Lower leg skin (tissue), 4 donors: ENCODE measurements at places on chromosomes 2 and 18. TPM values are rescaled to one million over a fixed set of nuclear protein-coding genes. Genes with fewer than 3 reads are reported as not detected.

The PSMA8 gene
- not detected for total RNA-seq

The PLB1 gene
- 10.3 TPM for total RNA-seq

The SCN7A gene
- total RNA-seq = 3.6 TPM

The GCKR gene
- total RNA-seq = not detected

The CNTNAP5 gene
- total RNA-seq = not detected

The KIAA2012 gene
- total RNA-seq = not detected

The GPR39 gene
- 1.9 TPM for total RNA-seq

The CFC1 gene
- not detected for total RNA-seq

The TRABD2A gene
- 2.1 TPM for total RNA-seq

GRCh38 chr2:239225371-239225851, 175.4 kb downstream of the HDAC4 start:
- DNase-seq = peak; percentile 82

- no peak for DNase-seq
Observed at GRCh38 chr2:217954051-217954450, 48.7 kb downstream of the TNS1 start.

DNA sequence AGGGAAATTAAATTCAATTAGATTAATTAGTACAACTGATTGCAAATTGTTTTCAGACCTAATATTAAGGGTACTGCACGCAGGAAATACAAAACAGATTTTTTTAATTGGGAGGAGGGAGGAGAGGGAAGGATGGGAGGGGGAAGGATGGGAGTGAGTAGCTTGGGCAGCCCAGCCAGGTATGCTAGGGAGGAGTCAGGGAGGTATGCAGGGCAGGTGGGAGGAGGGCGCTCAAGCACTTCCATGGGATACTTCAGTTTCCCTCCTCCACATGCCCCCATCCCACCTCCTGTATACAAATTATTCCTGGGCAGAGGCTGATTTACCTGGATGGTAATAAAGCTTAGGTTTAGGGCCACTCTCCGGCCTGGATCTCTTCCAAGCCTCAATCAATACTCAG, 76.6 kb upstream of the CAPN13 start:
- no peak for DNase-seq

- no peak for DNase-seq
Observed at GRCh38 chr2:10164601-10165000, 42.1 kb downstream of the RRM2 start.

DNA sequence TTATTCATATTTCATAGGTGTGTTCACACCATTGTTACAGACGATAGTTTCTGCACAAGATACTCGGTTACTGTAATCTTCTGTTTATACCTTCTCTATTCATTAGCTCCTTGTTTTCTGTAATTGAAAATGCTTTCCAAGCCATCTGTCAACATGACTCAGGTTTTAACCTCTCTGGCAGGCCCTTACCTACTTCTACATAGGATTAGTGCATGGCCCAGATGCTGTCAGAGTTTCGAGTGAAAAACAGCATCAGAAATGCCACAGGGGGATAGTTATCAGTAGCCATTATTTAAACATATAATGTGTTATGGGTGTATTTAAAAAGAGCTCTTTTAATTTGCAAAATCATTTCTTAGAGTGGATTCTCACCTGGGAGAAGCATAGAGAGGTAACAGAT, 596.4 kb downstream of the FBXO15 start:
- DNase-seq = no peak

- no peak for DNase-seq
Observed at GRCh38 chr18:55486936-55487335, 101.1 kb downstream of the TCF4 start.

DNA sequence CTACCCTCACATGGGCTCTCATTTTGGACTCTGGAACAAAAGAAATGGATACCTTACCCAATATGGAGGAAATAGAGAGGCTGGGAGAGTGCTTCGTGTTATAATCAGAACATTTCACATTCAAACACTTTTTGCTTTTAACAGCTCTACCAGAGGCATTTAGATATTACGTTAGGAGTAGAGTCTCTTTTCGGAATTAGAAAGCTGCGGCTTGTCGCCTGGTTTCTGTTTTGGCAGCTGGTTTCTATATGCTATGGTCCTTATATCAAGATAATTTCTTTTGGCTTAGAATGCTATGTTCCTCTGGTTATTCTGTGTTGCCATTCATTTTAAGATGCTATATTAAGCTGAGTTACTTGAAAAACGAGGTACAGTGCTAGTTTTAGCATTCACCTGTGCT, 392.8 kb upstream of the GALNT5 start:
- DNase-seq = no peak

DNA sequence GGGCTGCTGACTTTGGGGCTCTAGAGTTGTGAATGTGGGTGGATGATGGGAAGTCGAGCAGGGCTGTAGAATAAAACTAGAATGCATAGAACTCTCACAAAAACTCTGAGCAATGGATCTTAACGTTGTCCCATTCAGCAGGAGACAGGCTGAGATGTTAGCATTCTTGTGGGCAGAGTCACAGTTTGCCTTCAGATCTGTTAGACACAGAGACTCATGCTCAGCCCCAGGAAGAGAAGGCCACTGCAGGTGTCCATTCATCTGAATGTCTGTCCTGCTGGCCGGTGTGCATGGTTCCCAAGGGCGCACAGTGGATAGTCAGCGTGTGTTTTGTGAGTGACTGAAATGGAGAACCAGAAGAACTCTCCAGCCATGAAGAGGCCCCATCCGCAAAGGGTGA, 111.3 kb downstream of the TSN start:
- DNase-seq = no peak

GRCh38 chr2:132468821-132469675, 52.4 kb downstream of the GPR39 start:
- DNase-seq = no peak

DNA sequence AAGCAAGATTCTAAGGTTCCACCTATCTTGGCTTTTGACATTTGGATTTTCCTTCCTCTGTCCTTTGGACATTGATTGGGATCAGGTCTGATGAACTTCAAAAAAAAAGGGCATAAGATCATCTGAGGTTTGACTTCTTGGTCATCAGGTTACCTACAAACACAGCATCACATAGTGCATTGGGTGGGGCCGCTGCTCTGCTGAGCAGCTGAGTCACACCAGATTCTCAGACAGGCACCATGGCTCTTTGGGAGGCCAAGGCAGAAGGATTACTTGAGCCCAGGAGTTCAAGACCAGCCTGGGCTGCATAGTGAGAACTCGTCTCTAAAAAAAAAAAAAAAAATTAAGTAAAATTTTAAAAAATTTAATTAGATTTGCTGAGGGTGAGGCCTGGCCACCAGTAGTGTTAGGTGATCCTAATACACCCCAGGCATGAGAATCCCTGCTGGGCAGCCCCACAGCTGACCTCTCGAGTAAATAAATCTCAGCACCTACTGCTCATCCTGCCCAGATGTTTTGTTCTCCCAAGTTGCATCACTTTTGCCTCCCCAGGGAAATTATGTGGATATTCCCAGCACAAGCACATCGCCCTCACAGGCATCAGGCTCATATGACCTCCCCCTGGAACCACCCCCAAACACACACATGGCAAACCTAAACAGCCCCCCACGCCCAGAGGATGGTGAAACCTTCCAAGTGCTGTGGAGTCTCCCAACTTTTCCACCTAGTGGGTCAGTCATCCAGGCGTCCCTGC, 5.3 kb downstream of the MLPH start:
- DNase-seq = no peak

- no peak for DNase-seq
Observed at GRCh38 chr2:64720535-64721319, 67.0 kb upstream of the SERTAD2 start.

DNA sequence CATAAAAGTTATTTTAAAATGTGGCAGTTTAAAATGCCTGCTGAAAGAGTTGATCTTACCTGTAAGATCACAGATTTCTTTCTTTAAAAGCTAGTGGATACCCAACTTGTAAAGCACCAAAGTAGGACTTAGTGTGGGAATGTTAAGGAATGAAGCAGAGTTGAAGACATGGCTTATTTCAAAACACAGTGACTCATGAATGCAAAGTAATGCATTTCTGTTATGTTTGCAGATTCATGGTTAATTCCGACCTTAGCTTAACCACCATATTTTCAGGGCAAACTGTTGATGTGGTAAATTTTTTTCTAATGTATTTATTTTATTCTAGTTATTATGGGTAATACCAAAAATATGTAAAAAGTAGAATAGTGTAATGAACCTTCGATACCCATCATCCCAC, 206.8 kb upstream of the FOSL2 start:
- no peak for DNase-seq

DNA sequence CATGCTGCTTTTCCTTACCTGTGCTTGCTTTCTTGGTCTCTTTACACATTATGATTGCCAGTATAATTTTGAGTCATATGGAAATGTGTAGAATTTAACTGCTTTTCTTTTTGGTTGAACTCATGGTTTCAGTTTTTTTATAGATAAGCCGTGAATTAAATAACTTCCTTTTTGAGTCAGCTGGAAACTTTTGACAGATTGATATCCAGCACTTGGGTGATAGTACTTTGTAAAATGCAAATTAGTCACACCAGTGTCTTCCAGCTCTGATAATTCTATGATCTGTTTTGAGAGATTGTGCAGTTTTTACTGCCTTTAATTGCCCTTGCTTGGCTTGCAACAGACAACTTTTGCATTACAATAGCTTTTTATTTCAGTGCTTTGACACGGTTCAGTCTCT, 86.4 kb downstream of the NCOA1 start:
- DNase-seq = no peak

- no peak for DNase-seq
Observed at GRCh38 chr18:26462355-26462754, 86.0 kb downstream of the KCTD1 start.

DNA sequence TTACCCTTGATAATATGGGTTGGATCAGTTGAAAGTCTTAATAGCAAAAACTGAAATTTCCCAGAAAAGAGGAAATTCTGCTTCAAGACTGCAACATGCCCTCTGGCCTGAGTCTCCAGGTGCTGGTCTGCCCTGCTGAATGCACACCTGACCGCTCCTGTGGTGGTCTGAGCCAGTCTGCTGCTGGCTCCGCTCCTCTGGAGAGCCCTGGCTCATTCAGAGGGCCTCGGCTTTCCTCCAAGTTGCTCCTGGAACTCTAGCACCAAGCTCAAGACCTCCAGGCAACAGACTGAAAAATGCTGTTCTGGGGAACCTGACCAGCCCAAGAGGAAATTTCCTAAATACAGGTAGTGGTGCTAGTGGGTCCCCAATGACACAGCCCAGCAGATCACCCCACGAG, 64.8 kb downstream of the DIPK1C start:
- DNase-seq = no peak

- no peak for DNase-seq
Observed at GRCh38 chr2:47656715-47657600, 126.0 kb upstream of the MSH6 start.

DNA sequence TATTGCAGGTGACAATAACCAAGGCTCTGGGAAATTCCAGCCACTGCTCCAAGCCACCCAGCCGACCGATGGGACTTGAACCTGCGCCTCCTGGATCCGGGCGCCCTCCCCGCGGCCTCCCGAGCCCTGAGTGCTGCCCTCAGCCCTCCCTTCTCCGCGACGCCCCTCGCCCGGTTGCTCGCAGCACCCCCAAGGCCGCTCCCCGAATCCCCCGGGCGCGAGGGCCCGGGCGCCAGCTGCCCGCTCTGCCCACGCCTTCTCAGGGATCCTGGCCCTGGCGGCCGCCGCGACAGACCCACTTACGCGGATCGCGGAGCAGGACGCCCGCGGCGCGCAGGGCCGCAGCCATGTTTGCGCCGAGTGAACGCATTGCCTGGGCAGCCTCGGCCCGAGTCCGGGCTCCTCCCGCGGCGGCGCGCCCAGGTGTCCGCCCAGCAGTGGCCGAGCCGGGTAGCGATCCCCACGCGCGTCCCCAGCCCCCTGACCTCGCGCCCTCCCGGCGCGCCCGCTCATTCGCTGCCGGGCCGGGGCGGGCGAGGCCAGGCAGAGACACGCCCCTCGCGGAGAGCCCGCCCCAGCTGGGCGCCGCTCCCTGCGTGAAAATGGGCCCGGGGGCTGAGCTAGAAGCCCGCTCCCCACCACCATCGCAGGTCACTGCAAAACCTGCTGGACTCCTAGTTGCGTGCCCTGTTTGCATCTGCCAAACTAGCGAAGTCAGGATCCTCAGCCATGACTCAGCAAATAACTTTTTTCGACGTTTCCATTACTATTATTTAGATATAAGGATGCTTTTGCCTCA, at the start of gene FECH:
Gene FECH (minus strand): TSS at position 452 of the 799 bp plus-strand sequence. CDS start 82 bp downstream, at position 370.
- DNase-seq = peak; percentile 57

GRCh38 chr2:147135376-147135775, 709.5 kb upstream of the ACVR2A start:
- DNase-seq = no peak

DNA sequence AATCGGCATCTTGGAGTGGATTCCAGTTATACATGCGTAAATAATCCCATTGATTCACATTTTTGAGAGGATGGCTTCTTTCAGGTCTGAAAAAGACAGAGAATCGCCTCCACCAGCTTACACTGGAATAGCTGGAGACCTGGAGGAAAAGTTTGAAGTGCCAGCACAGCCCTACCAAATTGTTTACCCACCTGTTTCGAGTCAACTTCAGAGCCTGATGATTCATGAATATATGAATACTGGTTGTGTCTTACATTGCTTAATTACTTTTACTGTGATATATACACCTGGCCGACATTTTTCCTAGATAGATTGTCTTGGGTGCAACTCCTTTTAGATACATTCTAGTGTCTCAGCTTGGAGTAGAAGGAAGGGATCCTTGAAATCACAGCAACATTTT, 335 bp upstream of the NCKAP5 start:
- no peak for DNase-seq

DNA sequence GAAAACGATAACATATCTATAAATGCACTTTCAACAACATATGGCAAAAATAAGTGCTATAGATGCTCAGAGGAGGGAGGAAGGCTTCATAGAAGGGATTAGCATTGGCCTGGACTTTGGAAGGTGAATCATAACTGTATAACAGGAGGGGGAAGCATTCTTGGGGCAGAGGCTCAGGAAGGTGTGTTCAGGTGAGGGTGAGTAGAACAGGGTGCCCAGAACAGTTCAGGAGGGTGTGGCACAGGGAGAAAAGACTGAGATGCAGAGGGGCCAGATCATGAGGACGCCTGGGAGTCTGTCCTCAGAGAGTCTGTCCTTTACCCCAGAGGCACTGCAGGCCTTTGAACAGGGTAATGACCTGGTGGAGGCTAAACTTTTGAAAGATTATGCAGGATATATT, 29.3 kb upstream of the MEP1B start:
- DNase-seq = no peak

GRCh38 chr2:54429054-54429453, 27.1 kb upstream of the SPTBN1 start:
- no peak for DNase-seq

GRCh38 chr2:199875400-199875799, 24.4 kb upstream of the FTCDNL1 start:
- DNase-seq = no peak

GRCh38 chr2:240960309-240960970, 38.0 kb upstream of the SNED1 start:
- DNase-seq = peak; percentile 85

GRCh38 chr18:21277578-21277977, 35.5 kb downstream of the GREB1L start:
- DNase-seq = no peak

GRCh38 chr18:29184654-29185053, 1007.7 kb upstream of the CDH2 start:
- no peak for DNase-seq
